ENCODE measurements at places on chromosomes 1 and 21. TPM values are rescaled to one million over a fixed set of nuclear protein-coding genes. Genes with fewer than 3 reads are reported as not detected.

DNA sequence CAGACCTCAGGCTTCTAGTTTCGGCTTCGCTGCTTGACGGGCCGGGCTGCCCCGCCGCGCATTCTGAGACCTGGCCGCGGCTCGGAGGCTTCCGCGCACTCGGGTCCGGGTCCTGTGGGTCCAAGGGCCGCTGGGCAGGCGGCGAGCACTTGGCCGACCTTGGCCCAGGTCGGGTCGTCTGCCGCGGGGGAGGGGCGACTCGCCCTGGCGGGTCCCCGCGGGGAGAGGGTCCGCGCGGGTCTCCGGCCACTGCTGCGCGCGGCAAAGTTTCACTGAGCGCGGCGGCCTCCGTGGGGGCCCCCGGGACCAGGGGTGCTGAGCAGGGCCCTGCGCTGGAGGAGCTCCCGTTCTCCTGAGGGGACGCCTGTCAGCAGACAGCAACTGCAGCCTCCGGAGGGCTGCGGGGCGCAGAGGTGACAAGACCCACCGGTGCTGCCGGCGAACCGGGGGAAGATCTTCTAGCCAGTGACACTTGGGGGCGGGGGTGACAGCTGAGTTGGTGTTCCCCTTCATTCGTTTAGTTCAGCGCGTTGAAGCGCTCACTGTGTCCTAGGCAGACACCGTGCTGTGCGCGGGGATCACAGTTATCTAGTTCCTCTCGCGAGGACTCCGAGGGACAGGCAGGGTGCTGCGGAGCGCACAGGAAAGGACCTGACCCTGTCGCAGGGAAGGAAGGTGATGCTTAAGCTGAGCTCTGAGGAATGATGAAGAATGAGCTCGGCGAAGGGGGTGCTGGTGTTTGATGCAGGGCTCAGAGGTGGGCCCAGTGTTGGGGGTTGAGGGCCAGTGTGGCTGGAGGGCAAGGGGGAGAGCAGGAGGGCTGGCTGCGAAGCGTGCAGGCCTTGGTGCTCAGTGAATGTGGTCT lies 725 bp downstream of the MTFR1L start:
- peak; percentile 59 for ATAC-seq

GRCh38 chr1:78553859-78554258 lies 63.1 kb downstream of the PTGFR start:
- no peak for ATAC-seq

DNA sequence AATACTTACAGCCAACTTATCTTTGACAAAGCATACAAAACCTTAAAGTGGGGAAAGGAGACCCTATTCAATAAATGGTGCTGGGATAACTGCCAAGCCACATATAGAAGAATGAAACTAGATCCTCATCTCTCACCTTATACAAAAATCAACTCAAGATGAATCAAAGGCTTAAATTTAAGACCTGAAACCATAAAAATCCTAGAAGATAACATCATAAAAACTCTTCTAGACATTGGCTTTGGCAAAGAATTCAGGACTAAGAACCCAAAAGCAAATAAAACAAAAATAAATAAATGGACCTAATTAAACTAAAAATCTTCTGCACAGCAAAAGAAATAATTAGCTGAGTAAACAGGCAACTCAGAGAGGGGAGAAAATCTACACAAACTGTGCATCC lies 335.6 kb upstream of the PBX1 start:
- no peak for ATAC-seq

DNA sequence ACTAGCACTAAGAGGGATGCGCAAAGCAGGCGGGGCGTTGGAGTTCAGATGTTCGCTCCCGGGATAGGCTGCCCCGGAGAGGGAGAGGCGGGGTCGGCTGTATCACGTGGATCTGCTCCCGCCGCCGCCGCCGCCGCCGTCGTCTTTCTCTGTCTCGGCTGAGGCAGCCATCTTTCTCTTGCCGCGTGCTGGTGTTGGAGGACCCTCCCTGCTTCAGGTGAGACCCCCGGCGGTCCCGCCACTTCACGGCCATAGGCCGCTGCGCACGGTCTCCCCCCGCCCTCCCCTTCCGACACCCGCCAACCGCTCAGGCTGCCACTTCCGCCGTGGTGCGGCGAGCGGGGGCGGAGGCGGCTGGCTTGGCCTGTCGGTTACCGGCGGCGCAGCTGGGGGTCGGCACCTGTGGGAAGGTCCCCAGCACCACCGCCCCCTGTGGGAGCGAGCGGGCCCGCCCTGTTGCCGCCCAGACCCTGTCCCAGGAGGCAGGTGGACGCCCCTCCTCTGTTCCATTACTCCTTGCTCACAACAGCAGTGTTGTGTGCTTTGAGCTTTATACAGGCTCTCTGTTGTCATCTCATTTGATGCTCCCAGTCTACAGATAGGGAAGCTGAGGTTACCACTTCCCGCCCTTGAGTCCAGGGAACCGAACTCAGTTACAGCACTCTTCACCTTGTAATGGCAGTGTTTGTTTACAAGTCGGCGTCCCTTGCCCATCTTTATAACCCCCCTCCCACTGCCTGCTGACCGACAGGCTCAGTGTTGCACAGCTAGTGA lies at the start of gene BTF3L4:
Gene BTF3L4, plus strand, starts transcription at position 133 of the 774 bp plus-strand sequence. CDS start 3,553 bp downstream, outside the sequence.
- ATAC-seq: peak; percentile 74

C1orf21 gene
- 18.5 TPM for total RNA-seq

- ATAC-seq: no peak
Measured at GRCh38 chr1:228940926-228941325, 205.6 kb downstream of the RHOU start.

NR5A2 gene
- 0.15 TPM for total RNA-seq

- peak; percentile 49 for ATAC-seq
Measured at GRCh38 chr21:39115576-39116235, 67.5 kb downstream of the PSMG1 start.

ABL2 gene
- total RNA-seq: 12.3 TPM

GRCh38 chr1:23446661-23447310 lies 22.2 kb upstream of the TCEA3 start:
- no peak for ATAC-seq

- no peak for ATAC-seq
Measured at GRCh38 chr1:71755441-71755840, 526.9 kb downstream of the NEGR1 start.

GRCh38 chr1:165011991-165012531 lies 344.5 kb downstream of the LMX1A start:
- no peak for ATAC-seq

OR2AK2 gene
- total RNA-seq: 0.44 TPM

DNA sequence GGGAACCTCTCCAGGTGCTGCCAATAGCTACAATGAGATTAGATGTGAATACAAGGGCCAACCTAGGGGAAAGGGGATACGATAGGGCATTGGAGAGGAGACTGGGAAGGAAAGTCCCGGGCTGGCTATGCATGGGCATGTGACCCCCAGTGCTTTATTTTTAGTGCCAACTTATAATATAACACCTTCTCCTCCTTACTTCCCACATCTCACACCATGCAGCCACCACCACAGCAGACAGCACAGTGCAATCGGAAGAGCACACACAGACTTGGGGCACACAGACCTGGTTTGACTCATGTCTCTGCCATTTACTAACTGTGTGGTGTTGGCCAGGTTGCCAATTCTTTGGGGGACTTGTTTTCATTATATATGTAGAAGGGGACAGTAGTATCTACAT lies 85.4 kb downstream of the TOMM20 start:
- ATAC-seq: no peak

DYNLT4 gene
- total RNA-seq: 0.49 TPM

CHD5 gene
- total RNA-seq: 1.4 TPM

SLC45A1 gene
- total RNA-seq: 8.2 TPM

DNA sequence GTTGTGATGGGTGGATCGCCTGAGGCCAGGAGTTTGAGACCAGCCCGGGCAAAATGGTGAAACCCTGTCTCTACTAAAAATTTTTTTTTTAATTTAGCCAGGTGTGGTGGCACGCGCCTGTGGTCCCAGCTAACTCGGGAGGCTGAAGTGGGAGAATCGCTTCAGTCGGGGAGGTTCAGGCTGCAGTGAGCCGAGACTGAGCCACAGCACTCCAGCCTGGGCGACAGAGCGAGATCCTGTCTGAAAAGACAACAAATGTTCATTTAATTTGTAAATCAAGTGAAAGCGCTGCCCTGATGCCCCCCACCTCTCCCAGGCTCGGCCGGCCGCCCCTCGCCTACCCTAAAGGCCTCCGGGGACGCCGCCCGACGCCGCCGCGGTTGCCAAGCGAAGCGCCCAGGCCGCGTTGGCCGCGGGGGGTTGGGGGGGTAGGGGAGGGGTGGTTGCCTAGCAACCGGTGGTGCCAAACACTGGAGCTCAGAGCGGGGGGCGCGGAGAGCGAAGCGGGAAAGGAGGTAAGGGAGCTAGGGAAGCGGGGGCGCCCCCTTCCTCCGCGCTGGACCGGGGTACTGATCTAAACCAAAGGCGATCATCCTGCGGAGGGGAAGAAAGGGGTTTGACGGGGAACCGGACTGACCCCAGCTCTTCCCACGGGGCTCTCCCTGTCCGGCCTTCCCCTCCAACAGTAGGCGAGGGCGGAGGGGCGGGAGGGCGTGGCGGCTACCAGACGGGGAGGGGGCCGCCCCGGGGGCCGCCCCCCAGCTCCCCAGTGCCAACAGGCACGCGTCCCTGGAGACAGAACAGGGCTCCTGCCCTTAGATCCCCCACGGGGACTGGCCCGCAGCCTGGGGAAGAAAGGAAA lies at the start of gene TEKT2:
Gene TEKT2, plus strand, starts transcription at position 460 of the 862 bp plus-strand sequence. CDS start 828 bp downstream, outside the sequence.
- peak; percentile 43 for ATAC-seq
